ENCODE measurements at places on chromosomes 3 and 15.

- DNase-seq, result no peak
Measured at GRCh38 chr3:177689077-177689476, 491.8 kb upstream of the TBL1XR1 start.

DNA sequence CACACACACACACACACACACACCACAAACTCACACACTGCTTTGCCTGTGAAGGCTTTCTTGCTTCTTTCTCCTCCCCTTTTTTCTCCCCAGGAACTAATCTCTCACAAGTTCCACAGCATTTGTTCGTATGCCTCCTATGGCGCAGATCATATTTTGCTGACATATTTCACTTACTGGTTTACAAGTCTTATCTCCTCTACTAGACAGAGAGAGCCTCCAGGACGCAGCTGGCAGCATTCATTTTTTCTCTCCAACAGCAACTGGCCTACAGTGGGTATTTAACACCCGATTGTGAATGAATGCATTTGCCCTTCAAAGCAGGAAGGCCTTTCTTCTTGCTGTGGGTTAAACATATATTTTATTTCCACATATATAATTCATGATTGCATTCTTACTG, 47.0 kb upstream of the DLG1 start:
- no peak for DNase-seq

DNA sequence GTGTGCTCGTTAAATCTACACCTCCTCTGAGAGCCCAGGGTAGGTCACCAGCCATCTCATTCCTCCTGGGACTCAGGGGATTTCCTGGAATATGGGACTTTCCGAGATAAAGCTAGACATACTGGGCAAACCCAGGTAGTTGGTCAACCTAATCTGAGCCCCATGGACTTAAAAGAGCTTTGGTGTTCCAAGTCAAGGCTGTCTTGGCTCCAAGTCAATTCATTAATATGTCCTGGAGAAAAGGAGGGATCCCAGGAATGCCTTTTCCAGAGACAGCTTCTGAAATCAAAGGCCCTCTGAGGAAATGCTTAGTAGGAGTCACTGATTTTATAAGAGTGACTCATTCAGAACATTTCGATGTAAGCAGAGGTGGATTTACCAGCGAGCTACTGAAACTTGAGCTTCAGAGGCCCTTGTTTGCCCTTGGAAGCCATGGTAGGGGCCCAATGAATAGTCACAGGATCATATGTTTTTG, 137.3 kb upstream of the UBE2E1 start:
- no peak for DNase-seq

- DNase-seq, result no peak
Measured at GRCh38 chr3:49025005-49025792, 3.3 kb downstream of the NDUFAF3 start.

DNA sequence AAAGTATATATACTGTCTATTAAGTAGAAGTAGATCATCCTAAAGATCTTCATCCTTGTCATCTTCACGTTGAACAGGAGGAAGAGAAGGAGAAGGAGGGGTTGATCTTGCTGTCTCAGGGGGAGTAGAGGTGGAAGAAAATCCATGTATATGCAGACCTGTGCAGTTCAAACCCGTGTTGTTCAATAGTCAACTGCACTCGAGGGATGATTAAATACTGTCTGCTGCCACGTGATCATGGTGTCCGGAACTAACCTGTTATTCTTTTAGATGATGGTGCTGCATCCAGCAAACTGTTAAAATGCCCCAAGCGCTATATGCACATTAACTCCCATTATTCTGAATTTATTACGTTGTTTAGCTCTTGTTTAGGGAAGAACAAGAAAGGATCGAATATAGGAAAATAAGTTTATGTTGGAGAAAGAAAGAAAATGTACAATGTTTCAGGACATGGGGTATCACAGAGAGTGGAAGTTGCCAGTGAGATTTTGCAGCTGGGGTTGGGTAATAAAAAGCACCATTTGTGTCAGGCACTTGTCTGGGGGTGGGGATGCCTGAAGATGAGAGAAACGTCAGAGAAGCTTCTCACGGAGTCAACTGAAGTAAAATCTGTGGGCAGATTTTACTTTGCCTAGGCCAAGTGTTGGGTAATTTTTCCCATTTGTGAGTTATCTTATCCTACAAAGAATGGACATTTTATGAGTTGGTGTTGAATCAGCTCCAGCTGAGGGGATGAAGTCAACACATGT, 229.2 kb downstream of the RYR3 start:
- no peak for DNase-seq

GRCh38 chr3:4343258-4343657, 40.1 kb downstream of the SETMAR start:
- no peak for DNase-seq

- no peak for DNase-seq
Measured at GRCh38 chr3:103295974-103296570, 861.3 kb downstream of the ZPLD1 start.

GRCh38 chr3:124322966-124323365, 331.0 kb upstream of the ROPN1 start:
- DNase-seq, result no peak

DNA sequence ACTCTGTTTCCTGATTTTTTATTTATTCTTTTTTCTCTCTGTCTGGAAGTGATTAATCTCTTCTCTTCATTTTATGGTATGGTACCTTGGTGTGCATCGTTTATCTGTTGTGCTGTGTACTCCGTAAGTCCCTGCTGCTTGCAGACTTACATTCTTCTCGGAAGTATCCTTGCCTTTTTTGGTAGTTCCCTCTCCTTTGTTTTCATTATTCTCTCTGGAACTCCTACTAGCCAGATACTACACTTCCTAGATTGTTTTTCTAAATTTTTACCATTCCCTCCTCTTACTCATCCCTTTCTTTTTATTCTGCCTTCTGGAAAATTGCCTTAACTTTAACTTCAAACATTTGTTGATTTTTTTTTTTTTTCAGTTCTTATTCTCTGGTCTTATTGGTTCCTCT, 27.2 kb downstream of the PIK3CA start:
- no peak for DNase-seq

GRCh38 chr3:61736506-61736905, 175.1 kb downstream of the PTPRG start:
- no peak for DNase-seq

DNA sequence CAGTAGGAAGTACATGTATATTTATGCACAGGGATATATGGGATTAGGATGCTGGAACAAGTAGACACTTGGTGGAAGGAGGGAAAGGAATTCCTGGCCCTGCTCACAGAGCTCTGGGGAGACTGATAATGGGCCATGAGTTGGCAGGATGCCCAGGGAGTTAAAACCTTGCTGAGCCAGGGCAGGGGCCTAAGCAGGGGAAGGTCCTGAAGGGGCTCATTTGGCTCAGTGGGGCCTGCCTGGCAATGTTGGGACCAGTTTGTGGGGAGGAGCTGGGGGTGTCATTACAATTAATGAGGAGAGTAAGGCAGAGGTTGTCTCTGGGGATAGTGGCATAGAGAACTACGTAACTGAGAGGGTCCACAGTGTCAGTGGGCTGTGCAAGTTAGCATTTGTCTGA, 124.2 kb upstream of the ADPGK start:
- no peak for DNase-seq

DNA sequence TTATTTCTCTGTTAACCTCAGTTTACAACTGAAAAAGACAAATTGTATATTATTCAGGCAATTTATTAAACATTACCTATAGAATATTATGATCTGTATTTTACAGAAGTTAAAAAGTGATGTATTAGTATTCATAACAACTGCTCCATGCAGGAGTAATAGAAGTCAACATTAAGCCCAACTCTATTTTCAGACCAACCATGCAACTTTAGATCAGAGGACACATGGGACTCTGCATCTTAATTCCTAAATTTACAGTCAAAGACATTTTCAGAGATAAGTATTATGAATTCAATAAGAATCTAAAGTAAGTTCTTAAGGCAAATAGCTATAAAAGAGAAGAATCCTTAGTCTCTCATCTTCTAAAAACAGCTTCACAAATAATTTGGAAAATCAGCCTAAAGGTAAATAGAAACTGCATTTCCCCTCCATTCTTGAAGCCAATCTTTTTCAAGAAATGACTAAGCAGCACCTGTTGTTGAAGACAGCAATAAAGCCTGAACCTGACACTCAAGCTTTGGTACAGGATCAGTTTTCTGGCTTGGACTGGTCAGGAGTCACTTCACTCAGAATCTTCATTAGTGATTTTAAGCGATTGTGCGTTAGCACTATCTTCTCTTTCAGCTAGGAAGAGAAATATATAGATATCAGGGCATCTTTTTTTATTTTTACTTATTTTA, 23.0 kb downstream of the OIP5 start:
- no peak for DNase-seq

GRCh38 chr3:94787066-94787465, 724.2 kb downstream of the NSUN3 start:
- DNase-seq, result no peak

DNA sequence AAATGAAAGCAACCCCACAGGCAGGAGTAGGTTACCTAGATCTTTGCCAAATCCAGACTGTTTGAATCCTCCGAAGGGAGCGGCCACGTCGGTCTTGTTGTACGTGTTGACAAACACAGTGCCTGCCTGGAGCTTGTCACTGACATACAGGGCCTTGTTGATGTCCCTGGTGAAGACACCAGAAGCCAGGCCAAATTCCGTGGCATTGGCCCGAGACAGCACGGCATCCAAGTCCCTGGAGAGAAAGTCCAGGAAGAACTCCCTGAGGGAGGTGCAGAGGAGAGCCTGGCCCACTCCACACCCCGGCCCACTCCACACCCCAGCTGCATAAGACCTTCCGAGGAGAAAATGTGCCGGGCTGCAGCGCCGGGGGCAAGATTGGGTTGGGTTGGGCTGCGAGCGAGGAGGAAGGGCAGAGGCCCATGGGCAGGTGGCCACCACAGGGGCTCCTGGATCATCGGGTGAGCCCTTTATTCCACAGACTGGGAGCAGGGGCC, 21.8 kb upstream of the SLC41A3 start:
- DNase-seq, result no peak

GRCh38 chr15:29571792-29572431, 250.4 kb downstream of the TJP1 start:
- no peak for DNase-seq

DNA sequence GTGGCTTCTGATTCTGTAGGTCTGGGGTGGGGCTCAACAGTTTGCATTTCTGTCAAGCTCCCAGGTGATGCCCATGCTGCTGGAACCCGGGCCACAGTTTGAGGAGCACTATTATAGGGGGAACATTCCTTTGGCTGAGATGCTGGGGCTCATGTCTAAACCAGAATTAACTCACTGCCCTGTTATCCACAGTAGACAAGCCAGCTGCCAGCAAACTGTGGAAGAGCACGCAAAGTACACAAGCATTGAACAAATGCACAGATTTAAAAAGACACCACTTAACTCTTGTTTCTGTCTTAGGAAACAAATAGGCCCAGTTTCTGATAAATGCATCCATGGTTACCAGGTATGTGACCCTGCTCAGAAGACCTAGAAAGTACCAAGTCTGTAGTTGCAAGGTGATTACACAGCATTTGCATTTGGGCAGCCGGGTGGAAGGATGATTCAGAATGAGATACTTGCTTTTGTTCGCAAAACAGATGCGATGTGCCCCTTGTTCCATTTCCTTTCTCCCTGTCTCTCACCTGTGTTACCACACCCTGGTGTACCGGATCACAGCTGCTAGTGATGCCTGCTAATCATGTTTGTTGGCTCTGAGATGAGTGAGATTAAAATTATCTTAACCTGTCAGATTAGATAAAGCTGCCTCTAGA, 12.4 kb downstream of the GYG1 start:
- no peak for DNase-seq

Measured in CD4-positive, alpha-beta memory T cell (primary cell).